ENCODE measurements at places on chromosomes 7 and 10. TPM values are rescaled to one million over a fixed set of nuclear protein-coding genes. Genes with fewer than 3 reads are reported as not detected.

Gene ANKRD61
- total RNA-seq, result not detected

Gene TAF3
- total RNA-seq, result 12.8 TPM

Gene C7orf33
- not detected for total RNA-seq

Gene MOGAT3
- not detected for total RNA-seq

Gene CYP3A4
- total RNA-seq, result not detected

Gene SFRP5
- total RNA-seq, result not detected

Gene NPC1L1
- total RNA-seq, result 0.08 TPM

Gene GIMAP6
- total RNA-seq, result 14.9 TPM

Gene AOAH
- 27.5 TPM for total RNA-seq

Gene CASTOR2
- total RNA-seq, result 3.1 TPM

Gene GRM3
- total RNA-seq, result not detected

Gene AGBL3
- 2.2 TPM for total RNA-seq

Gene EXOC6
- 6.6 TPM for total RNA-seq

Gene ZNF239
- total RNA-seq, result 0.59 TPM

Gene DNMBP
- total RNA-seq, result 2.3 TPM

Gene ZNF853
- 2.7 TPM for total RNA-seq

Gene PHYH
- total RNA-seq, result 10.0 TPM

Gene AKR1D1
- not detected for total RNA-seq

Data from CD4-positive, alpha-beta T cell (primary cell).